ENCODE measurements at places on chromosomes 7 and 10. TPM values are rescaled to one million over a fixed set of nuclear protein-coding genes. Genes with fewer than 3 reads are reported as not detected.
A peak's percentile ranks its signal among the peaks of the same experiment; 100 is the strongest.

Gene ZNF117
- 2.8 TPM for total RNA-seq

Gene WNT8B
- total RNA-seq = not detected

GRCh38 chr10:125980521-125981035 lies 84.2 kb downstream of the FANK1 start:
- no peak for DNase-seq
- H3K27ac ChIP-seq = no peak overlapping the region
- no peaks in the 10 kb centered on the region for H3K27me3 ChIP-seq

DNA sequence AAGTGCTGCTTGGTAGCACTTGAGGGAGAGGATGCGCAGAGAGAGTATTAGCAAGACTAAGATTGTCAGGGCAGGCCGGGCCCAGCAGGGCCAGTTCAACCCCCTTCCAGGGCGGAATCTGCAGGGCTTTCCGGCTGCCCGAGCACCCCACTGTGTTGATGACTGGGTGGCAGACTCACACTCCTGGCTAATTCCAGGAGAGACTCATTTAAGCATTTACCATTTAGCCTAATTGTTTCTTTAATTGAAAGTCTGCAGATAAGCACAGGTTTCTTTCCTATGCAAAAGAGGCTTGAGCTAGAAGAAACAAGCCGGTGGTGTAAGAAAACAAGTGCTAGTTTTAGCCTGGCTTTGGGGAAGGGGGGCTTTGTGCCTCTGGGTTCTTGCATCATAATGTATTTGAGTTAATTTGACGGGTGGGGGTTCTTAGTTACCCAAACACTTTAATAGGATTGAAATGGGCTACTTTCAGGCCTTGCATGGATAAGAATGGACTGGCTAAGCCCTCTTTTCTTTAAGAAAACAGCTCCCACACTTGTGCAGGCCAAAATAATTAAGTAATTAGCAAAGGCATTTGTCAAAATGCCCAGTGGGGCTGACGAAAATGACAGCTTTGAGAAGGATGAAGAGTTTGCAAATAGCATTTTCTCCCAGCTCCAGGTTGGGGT lies 201.3 kb downstream of the MYOF start:
- no peaks in the 10 kb centered on the region for H3K36me3 ChIP-seq
- no peaks in the 10 kb centered on the region for H3K27me3 ChIP-seq
- no peak overlapping the region for H3K4me3 ChIP-seq
- H3K4me1 ChIP-seq = no peaks in the 10 kb centered on the region
- no peak overlapping the region for H3K27ac ChIP-seq

DNA sequence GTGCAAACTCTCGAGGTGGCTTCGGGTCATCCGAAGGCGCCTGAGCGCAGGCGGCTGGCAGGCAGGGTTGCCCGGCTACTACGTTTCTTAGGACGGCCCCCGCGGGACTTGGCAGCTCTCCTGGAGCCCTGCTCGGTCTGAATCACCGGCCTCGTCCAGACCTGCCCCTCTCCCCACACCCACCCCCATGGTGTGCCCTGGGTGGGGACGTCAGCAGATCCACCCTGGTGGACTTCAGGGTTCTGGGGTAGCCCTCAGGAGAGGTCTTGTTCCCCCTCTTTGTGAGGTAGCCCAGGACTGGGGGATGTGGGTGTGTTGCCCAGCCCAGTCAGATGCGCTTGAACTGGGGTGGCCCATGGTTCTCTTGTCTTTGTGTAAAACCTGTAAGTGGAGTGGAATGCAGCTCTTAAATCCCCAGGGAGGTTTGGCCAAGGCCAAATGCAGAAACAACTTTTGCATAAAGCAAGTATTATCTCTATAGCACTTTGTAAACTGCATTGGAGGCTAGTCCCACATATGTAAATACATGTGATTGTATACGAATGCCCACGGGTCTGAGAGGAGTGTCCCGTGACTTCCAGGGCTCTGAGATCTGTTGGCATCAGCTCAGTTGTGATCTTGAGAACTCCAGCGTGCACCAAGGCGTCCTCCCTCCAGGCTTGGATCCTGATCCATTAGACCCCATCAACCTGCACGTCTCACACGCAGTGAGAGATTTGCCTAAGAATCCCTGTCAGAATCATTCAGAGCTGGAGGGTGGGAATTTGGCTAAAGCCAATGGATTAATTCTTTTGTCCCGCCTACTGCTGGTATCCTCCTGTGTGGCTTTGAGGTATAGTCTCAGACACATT lies 1.8 kb downstream of the PFKFB3 start:
- no peak overlapping the region for H3K27ac ChIP-seq
- H3K4me1 ChIP-seq = peaks cover 22% of the 10 kb centered on the region
- no peaks in the 10 kb centered on the region for H3K36me3 ChIP-seq

- H3K4me1 ChIP-seq = no peaks in the 10 kb centered on the region
- no peak overlapping the region for H3K4me3 ChIP-seq
- H3K27me3 ChIP-seq = no peaks in the 10 kb centered on the region
- DNase-seq = no peak
- no peaks in the 10 kb centered on the region for H3K36me3 ChIP-seq
- no peak overlapping the region for H3K27ac ChIP-seq
Measured at GRCh38 chr7:124649397-124650014, 116.1 kb downstream of the GPR37 start.

- H3K27me3 ChIP-seq = no peaks in the 10 kb centered on the region
- H3K27ac ChIP-seq = no peak overlapping the region
- no peak overlapping the region for H3K4me3 ChIP-seq
- no peaks in the 10 kb centered on the region for H3K36me3 ChIP-seq
- H3K4me1 ChIP-seq = no peaks in the 10 kb centered on the region
Measured at GRCh38 chr10:98748298-98748697, 301.6 kb upstream of the HPS1 start.

GRCh38 chr10:1228467-1228975 lies 172.3 kb downstream of the WDR37 start:
- H3K27ac ChIP-seq = no peak overlapping the region
- H3K36me3 ChIP-seq = no peaks in the 10 kb centered on the region
- H3K4me3 ChIP-seq = no peak overlapping the region
- H3K4me1 ChIP-seq = no peaks in the 10 kb centered on the region
- H3K27me3 ChIP-seq = peaks cover 3% of the 10 kb centered on the region
- no peak for DNase-seq

GRCh38 chr7:1227814-1228544 lies 4.7 kb upstream of the UNCX start:
- no peak overlapping the region for H3K27ac ChIP-seq
- no peaks in the 10 kb centered on the region for H3K36me3 ChIP-seq
- H3K4me3 ChIP-seq = no peak overlapping the region
- peaks cover 99% of the 10 kb centered on the region for H3K27me3 ChIP-seq
- peak; percentile 42 for DNase-seq

Measured in heart left ventricle (tissue), 16 donors.